ENCODE measurements at places on chromosomes 12 and 14. TPM values are rescaled to one million over a fixed set of nuclear protein-coding genes. Genes with fewer than 3 reads are reported as not detected.

- H3K36me3 ChIP-seq, result no peaks in the 10 kb centered on the region
- DNase-seq, result peak; percentile 87
- no peak overlapping the region for H3K27ac ChIP-seq
- peaks cover 10% of the 10 kb centered on the region for H3K4me1 ChIP-seq
Observed at GRCh38 chr14:37587881-37588666, 7.0 kb downstream of the FOXA1 start.

- H3K4me1 ChIP-seq, result no peaks in the 10 kb centered on the region
- no peak for DNase-seq
- H3K27ac ChIP-seq, result no peak overlapping the region
Observed at GRCh38 chr12:77686760-77687159, 143.9 kb upstream of the NAV3 start.

DNA sequence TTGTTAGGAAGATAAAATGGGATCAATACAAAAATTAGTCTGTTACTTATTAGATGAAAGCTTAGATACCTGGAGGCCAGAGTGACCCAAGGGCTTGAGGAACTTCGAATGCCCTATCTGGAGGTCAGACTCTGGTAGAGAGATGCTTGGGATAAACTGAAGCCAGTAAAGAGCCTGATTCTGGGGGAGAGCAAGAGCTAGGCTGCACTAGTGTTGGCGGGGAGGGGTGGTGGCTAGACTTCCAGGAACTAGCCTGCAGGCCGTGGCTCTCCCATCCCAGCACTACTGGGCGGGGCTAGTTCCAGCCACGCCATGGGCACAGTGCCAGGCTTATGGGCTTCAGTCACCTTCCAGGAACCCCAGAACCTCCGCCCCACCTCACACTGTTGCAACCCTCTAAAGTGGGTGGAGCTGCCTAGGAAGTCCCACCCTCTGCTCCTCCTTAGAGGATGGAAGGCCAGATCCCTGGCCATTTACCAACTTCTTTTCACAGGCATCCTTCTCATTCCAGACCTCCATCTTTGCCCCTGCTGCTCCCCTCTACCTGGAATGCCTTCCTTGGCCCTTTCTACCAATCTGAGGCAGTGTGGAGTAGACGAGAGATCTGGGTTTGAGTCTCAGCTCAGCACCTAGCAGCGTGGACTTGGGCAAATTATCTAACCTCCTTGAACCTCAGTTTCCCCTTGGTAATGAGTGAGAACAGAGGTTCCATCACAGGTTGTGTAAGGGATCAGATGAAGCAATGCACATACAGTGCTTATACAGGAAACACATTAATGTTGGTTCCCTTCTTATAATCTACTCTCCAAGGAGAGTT is 6.3 kb upstream of the NFE2 start:
- no peak overlapping the region for H3K27ac ChIP-seq
- no peak for DNase-seq
- H3K4me3 ChIP-seq, result no peak overlapping the region
- H3K36me3 ChIP-seq, result no peaks in the 10 kb centered on the region
- no peaks in the 10 kb centered on the region for H3K27me3 ChIP-seq
- peaks cover 7% of the 10 kb centered on the region for H3K4me1 ChIP-seq

GRCh38 chr12:55957106-55957859 is 8.6 kb downstream of the PMEL start:
- peaks cover 5% of the 10 kb centered on the region for H3K4me1 ChIP-seq
- no peaks in the 10 kb centered on the region for H3K27me3 ChIP-seq
- no peak overlapping the region for H3K27ac ChIP-seq
- DNase-seq, result no peak

GRCh38 chr14:68767248-68767645 is 25.6 kb downstream of the ZFP36L1 start:
- peaks cover 7% of the 10 kb centered on the region for H3K4me1 ChIP-seq
- H3K36me3 ChIP-seq, result no peaks in the 10 kb centered on the region
- H3K27me3 ChIP-seq, result no peaks in the 10 kb centered on the region
- DNase-seq, result no peak
- no peak overlapping the region for H3K4me3 ChIP-seq
- no peak overlapping the region for H3K27ac ChIP-seq

- no peaks in the 10 kb centered on the region for H3K36me3 ChIP-seq
- H3K27me3 ChIP-seq, result peaks cover 16% of the 10 kb centered on the region
- no peak overlapping the region for H3K4me3 ChIP-seq
- H3K4me1 ChIP-seq, result peaks cover 3% of the 10 kb centered on the region
- no peak overlapping the region for H3K27ac ChIP-seq
Observed at GRCh38 chr12:122840580-122841513, 5.6 kb downstream of the HIP1R start.

DNA sequence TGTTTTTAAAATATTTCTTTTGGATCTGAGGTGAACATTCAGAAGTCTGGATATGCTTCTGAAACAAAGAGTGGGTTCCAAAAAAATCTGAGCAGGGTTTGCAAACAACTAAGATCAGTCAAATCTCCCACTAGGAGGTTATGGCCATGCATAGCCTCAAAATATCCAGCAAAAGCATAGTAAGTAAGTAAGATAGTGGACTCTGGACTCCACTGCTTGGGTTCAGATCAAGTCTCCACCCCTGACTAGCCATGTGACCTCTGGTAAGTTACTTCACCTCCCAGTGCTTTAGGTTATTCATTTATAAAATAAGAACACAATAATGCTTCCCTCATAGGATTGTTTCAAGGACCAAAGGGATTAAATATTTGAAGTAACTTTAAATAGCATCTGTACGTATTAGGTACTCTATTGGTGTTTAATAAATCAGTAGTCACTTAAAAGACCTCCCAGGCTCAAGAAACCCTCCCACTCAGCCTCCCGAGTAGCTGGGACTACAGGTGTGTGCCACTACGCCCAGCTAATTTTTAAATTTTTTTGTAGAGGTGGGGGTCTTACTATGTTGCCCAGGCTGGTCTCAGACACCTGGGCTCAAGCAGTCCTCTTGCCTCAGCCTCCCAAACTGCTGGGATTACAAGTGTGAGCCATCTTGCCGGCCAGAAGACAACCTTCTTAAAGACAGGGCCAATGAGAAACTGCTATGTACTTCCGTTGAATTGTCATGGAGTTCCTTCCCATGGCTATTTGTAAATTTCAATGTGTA is 95.7 kb upstream of the SOX5 start:
- H3K4me3 ChIP-seq, result no peak overlapping the region
- H3K36me3 ChIP-seq, result no peaks in the 10 kb centered on the region
- DNase-seq, result no peak
- H3K4me1 ChIP-seq, result no peaks in the 10 kb centered on the region
- H3K27ac ChIP-seq, result no peak overlapping the region
- no peaks in the 10 kb centered on the region for H3K27me3 ChIP-seq

- peak; percentile 91 for DNase-seq
- no peaks in the 10 kb centered on the region for H3K4me1 ChIP-seq
- no peak overlapping the region for H3K27ac ChIP-seq
- no peaks in the 10 kb centered on the region for H3K36me3 ChIP-seq
Observed at GRCh38 chr14:20624495-20625070, 16.9 kb downstream of the OR6S1 start.

- no peaks in the 10 kb centered on the region for H3K27me3 ChIP-seq
- H3K4me1 ChIP-seq, result no peaks in the 10 kb centered on the region
- no peaks in the 10 kb centered on the region for H3K36me3 ChIP-seq
- no peak for DNase-seq
- no peak overlapping the region for H3K4me3 ChIP-seq
Observed at GRCh38 chr12:31006416-31007152, 67.1 kb upstream of the DDX11 start.

DNA sequence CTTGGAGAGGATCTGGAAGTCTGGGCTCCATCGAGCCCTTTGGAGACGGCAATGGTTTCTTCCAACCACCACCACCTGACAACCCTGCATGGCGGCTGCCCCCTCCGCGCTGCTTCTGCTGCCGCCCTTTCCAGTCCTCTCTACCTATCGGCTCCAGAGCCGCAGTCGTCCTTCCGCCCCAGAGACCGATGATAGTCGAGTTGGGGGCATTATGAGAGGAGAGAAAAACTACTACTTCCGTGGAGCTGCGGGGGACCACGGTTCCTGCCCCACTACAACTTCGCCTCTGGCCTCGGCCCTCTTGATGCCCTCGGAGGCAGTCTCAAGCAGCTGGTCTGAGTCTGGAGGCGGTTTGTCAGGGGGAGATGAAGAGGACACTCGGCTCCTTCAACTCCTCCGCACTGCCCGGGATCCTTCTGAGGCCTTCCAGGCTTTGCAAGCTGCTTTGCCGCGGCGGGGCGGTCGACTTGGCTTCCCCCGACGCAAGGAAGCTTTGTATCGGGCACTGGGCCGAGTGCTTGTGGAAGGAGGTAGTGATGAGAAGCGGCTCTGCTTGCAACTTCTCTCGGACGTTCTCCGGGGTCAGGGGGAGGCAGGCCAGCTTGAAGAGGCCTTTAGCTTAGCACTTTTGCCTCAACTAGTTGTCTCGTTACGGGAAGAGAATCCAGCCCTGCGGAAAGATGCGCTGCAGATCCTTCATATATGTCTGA is 499 bp downstream of the TOGARAM1 start:
- H3K4me3 ChIP-seq, result peak overlapping the region; percentile 99
- no peaks in the 10 kb centered on the region for H3K36me3 ChIP-seq
- H3K4me1 ChIP-seq, result peaks cover 5% of the 10 kb centered on the region
- no peak for DNase-seq
- H3K27ac ChIP-seq, result peak overlapping the region; percentile 91

GRCh38 chr12:127515941-127516340 is 751.0 kb upstream of the TMEM132C start:
- H3K4me1 ChIP-seq, result no peaks in the 10 kb centered on the region
- no peaks in the 10 kb centered on the region for H3K27me3 ChIP-seq
- no peaks in the 10 kb centered on the region for H3K36me3 ChIP-seq
- DNase-seq, result no peak

DNA sequence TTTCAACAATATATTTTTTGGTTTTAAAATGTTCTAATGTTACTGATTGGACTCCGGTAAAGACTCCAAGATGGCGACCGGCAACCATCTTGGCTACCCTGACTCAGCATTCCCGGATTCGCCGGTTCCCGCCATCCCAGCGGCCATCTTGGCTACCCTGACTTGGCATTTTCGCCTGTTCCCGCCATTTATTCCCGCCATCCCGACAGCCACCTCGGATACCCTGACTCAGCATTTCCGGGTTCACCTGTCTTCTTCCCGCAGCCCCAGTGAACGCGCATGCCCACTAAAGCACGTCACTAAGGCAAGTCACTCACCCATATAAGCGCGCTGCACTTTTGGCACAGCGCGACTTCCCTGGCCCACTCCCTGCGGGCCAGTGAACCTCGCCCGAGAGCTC is 9.0 kb upstream of the LRFN5 start:
- H3K27ac ChIP-seq, result no peak overlapping the region
- H3K27me3 ChIP-seq, result peaks cover 3% of the 10 kb centered on the region
- H3K4me3 ChIP-seq, result no peak overlapping the region
- DNase-seq, result peak; percentile 78

- DNase-seq, result no peak
- H3K27ac ChIP-seq, result no peak overlapping the region
- H3K36me3 ChIP-seq, result no peaks in the 10 kb centered on the region
- H3K27me3 ChIP-seq, result no peaks in the 10 kb centered on the region
- H3K4me1 ChIP-seq, result no peaks in the 10 kb centered on the region
- no peak overlapping the region for H3K4me3 ChIP-seq
Observed at GRCh38 chr12:128418944-128419343, 152.0 kb downstream of the TMEM132C start.

DNA sequence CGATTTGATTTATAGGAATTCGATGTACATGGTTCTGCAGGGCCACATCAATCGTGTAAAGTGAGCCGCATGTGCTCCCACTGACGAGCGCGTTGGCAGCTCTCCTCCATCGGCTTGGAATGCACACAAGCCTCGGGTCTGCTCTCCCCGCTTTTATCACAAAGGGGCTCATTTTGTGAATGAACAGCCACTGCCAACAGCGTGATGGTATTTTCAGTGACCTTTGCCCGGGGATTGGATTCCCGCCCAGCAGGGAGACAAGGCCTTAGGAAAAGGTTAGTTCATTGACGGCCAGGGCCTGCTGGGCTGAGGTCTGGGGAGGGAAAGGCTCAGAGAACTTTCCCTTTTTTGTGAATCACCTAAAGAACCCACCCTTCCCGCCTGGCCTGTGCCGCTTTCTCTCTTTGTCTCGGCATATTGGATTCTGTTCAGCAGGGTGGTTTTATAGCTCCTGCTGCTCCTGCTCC is 232.1 kb downstream of the MSRB3 start:
- peak overlapping the region; percentile 93 for H3K27ac ChIP-seq
- H3K4me3 ChIP-seq, result no peak overlapping the region
- peak; percentile 89 for DNase-seq

DNA sequence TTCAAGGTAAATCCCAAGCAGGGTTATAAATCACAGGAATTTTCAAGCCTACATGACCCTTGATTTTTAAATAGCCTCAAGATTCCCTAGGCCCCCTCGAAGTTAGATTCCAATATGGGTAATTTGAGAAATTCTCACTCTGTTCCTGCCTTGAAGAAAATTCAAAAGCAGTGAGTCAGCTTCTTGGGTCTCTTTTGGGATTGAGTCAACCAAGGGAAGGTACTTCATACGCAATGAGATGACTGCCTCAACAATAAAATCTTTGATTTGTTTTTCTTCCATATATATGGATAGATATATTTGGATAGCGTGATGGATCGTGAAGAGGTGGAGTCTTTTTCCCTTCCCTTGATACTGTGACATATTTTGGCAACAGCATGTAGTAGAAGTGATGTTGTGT is 180.4 kb upstream of the ATP2B1 start:
- no peaks in the 10 kb centered on the region for H3K27me3 ChIP-seq
- H3K4me1 ChIP-seq, result peaks cover 5% of the 10 kb centered on the region
- H3K36me3 ChIP-seq, result no peaks in the 10 kb centered on the region
- H3K27ac ChIP-seq, result no peak overlapping the region

Gene TPPP2
- 0.70 TPM for total RNA-seq

Gene DCN
- not detected for total RNA-seq

Gene GDF3
- 0.72 TPM for total RNA-seq

Gene DEGS2
- 0.18 TPM for total RNA-seq

Gene NRL
- 1.8 TPM for total RNA-seq

Gene TAS2R9
- total RNA-seq, result not detected

Gene TAS2R30
- 1.8 TPM for total RNA-seq

Gene P2RX7
- total RNA-seq, result 0.18 TPM

Gene TC2N
- 19.5 TPM for total RNA-seq
